NCI-H2171 (cell line): ENCODE measurements at places on chromosomes 16 and 17.

GRCh38 chr17:489758-490329, 137.2 kb upstream of the RPH3AL start:
- DNase-seq = no peak

GRCh38 chr16:24553983-24554382, 14.6 kb downstream of the RBBP6 start:
- DNase-seq = no peak

DNA sequence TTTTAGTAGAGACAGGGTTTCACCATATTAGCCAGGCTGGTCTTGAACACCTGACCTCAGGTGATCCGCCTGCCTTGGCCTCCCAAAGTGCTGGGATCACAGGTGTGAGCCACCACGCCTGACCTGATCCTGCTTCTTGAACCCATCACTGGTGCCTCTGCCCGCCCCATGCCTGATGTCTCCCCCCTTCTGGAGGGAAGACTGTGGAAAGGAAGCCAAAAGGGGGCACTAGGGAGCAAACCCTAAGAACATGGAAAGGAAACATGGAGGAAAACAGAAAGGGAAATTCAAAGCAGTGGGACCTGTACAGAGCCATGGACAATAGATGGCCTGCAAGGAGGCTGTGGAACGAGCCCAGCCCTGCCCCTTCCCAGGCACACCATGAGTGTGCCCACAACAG, 31.1 kb upstream of the FASN start:
- DNase-seq = no peak

- peak; percentile 46 for DNase-seq
Observed at GRCh38 chr17:72479113-72479512, 358.3 kb downstream of the SOX9 start.

GRCh38 chr16:63195336-63195735, 1159.1 kb upstream of the CDH8 start:
- no peak for DNase-seq

GRCh38 chr17:74161503-74161875, 42.0 kb upstream of the RPL38 start:
- DNase-seq = no peak

DNA sequence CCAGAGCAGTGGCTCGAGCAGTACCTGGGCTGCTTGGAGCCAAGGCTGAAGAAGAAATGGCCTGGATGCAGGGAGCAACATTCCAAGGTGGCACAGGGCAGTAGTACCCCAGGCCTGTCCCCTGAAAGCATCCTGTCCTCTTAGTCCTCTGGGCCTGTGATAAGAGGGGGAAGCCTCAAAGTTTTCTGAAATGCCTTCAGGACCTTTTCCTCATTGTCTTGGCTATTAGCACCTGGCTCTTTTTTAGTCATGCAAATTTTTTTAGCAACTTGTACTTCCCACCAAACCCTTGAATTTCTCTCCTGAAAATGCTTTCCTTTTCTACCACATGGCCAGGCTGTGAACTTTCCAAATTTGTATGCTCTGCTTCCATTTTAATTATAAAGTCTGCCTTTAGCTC, 148.9 kb downstream of the HS3ST2 start:
- no peak for DNase-seq
